ENCODE measurements at places on chromosomes 11 and 22.

DNA sequence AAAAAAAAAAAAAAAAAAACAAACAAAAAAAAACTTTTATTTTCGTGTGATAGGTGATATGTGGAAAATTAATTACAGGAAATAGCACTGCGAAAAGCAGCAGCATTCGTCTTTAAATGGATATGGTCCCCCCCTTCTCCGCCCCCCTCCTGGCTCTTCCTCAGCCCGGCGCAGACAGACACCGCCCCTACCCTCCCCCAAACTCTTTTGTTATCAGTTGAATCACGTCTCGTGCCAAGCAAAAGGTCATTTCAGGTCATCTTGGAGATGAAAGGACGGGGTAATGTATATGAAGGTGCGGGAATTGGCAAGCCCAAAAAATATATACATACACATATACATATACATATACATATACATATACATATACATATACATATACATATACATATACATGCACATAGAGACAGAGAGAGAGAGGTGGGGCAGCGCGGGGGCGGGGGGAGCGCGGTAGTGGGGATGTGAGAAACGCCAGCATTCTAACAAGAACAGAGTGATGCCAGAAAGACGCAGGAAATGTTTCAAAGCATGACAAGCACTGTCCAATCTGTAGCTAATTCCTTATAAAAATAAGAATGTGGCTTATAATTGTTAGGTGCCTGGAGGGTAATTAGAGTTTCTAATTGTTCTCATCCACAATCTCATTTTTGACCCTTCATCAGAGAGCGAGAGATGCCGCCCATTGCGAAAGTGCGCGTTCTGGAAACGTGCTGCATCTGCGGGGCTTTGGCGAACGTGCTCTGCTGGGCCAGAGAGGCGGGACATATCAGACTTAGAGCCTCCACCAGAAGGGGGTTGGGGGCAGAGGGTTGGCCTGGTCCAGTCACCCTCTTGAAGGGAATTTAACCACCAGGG, 214.5 kb upstream of the UBASH3B start:
- no peak for DNase-seq

GRCh38 chr11:106446955-106447354, 369.5 kb downstream of the AASDHPPT start:
- peak; percentile 3 for DNase-seq

DNA sequence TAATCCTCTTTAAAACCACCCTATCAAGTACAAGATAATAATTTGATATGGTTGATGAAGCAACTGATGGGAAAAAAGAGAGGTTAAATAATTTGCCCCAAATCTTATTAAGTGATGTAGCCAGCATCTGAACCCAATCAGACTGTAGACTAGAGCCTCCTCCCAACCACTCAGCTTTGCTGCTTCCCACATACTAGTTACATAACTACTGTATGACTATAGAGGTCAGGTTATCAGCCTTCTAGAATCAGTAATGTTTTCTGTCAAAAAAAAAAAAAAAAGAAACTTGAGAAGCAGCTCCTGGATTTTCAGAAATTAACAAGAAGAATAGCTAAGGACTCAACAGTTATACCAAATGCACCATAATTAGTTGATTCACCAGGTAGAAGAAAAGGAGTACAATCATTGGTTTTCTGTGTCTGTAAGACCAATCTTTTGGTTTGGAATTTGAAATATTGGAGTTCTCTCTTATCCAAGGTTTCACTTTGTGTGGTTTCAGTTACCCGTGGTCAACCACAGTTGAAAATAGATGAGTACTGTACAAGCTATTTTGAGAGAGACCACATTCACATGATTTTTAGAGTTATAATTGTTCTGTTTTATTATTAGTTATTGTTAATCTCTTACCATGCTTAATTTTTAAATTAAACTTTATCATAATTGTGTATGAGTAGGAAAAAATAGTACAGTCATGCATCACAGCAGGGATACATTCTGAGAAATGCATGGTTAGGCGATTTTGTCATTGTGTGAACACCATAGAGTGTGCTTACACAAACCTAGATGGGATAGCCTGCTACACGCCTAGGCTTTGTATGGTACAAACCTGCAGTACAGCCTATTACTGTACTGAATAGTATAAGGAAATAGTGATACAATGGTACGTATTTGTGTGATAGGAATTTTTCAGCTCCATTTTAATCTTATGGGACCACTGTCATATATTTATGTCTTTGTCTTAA, 72.2 kb downstream of the PDHX start:
- no peak for DNase-seq

DNA sequence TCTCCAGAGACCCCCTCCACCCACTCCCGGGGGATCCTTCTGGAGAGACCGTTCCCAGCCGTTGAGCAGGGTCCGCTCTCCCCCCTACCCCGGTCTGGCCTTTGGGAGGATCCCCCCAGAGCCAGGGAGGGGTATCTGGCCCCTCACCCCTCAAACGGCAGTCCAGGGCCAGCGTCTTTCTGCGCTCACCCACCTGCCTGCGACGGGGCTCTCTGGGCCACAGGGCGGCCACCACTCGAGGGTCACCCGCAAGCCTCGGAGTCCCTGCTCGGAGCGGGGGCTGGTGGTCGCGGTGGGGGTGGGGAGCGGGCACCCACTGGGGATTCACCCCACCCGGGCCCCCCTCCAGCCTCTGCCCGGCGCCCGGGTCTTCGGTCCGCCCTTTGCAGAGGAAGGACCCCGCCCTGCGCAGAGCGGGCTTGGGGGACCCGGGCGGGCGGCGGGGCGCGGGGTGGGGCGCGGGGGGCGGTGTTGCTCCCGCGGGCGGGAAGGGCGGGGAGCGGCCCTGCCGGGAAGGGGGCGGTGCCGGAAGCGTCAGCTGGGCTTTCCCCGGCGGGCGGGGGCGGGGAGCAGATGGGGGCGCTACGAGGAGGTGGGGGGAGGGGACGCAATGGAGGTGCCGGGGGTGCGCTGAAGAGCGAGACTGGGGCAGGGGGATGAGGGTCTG, 16.6 kb downstream of the CRELD2 start:
- DNase-seq: no peak

GRCh38 chr11:95913830-95914615, 9.9 kb downstream of the MTMR2 start:
- DNase-seq: no peak

GRCh38 chr11:126086248-126086647, 23.6 kb upstream of the CDON start:
- no peak for DNase-seq

DNA sequence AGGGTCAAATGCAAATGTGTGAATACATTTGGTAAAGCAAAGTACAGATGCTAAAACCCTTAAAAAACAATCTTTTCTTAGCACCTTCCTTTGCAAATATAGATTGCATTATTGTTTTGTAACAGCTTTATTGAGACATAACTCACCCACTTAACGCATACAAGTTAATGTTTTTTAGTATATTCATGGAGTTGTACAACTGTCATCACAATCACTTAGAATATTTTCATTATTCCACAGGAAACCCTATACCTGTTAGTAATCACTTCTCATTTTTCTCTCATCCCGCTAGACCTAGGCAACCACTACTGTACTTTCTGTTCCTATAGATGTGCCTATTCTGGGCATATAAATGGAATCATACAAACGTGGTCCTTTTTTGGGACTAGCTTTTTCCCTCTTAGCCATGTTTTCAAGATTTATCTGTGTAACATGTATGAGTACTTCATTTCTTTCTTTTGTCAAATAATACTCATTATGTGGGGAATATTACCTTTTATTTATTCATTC, 34.7 kb downstream of the PPP6R3 start:
- DNase-seq: no peak

DNA sequence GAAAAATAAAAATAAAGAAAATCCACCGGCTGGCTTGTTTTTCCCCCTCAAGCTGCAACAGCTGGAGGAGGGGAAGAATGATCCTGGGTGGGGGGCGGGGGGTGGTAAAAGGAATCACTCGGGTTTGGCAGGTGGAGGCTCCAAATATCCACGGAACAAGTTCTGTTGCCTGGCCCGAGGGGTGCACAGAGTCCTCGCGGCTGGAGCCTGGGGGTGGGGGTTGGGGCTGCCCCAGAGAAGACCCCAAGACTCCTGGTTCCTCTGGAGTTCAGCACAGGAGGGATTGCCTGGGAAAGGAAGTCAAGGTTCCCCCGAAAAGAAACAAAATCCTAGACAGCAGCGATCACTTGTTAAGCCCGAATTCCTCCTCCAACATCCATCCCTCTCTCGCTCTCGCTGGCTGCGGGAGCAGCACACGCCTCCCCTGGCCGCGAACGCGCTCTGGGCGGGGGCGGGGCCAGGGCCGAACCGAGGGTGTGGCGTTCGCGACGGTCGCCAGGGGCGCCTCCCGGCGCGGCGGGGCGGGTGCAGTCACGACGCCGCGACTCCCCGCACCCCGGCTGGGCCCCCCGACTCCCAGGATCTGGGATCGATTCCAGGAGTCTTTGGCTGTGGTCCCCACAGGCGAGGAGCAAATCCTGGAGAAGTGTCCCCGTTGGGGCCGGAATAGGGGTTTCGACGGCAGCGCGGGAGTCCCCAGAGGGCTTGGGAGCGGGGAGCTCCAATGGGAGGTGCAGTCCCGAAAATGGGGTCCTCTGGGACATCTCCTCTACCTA, at the start of gene KCNA4:
Gene KCNA4, minus strand, starts transcription at position 443 of the 776 bp plus-strand sequence. CDS start 4,352 bp downstream, outside the sequence.
- DNase-seq: no peak

- no peak for DNase-seq
Observed at GRCh38 chr11:9017773-9018172, 14.0 kb upstream of the NRIP3 start.

Data from PC-3 (cell line).